Activated naive CD8-positive, alpha-beta T cell treated with anti-CD3 and anti-CD28 coated beads, Interleukin-2, amount 50 U/mL, for 24 hours (primary cell): ENCODE measurements at places on chromosomes 1 and 21.

- DNase-seq: no peak
Measured at GRCh38 chr1:175095978-175096607, 28.5 kb downstream of the TNN start.

GRCh38 chr1:154798645-154799044, 71.4 kb downstream of the KCNN3 start:
- no peak for DNase-seq

DNA sequence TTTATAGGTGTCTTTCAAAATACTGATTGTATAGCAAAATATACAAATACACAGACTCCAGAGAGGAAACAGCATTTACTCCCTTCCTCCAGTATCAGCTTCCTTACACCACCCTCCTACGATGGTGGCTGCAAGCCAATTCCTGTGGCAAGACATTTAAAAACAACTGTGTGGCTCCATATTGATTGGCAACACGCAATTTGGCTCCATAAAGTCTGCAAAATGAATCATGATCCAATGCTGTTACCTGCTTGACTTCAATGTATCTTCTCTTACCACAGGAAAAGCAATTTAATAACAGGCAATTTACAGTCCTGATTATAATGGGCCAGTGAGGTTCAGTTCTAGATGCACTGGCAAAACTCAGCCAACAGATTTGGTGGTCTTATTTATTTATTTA, 19.7 kb upstream of the ATP6V1G3 start:
- no peak for DNase-seq

GRCh38 chr1:37323486-37324377, 150.6 kb upstream of the ZC3H12A start:
- peak; percentile 18 for DNase-seq

- no peak for DNase-seq
Measured at GRCh38 chr1:7581754-7582459, 189.2 kb upstream of the VAMP3 start.

DNA sequence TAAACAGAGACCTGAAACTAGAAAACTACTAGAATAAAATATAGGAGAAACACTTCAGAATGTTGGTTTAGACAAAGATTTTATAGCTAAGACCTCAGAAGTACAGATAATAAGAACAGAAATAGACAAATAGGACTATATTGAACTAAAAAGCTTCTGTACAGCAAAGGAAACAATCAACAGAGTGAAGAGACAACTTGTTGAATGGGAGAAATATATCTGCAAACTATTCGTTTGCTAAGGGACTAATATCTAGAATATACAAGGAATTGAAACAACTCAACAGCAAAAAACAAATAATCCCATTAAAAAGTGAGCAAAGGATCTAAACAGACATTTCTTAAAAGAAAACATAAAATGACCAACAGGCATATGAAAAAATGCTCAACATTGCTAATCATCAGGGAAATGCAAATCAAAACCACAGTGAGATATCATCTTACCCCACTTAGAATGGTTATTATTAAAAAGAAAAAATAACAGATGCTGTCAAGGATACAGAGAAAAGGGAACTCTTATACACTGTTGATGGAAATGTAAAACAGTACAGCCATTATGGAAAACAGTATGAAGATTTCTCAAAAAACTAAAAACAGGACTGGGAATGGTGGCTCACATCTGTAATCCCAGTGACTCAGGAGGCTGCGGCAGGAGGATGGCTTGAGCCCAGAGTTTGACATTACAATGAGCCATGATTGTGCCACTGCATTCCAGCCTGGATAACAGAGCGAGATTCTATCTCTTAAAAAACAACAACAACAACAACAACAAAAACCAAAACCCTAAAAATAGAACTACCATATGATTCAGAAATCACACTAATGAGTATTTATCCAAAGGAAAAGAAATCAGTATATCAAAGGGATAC, 37.3 kb upstream of the ZSWIM5 start:
- DNase-seq: no peak

DNA sequence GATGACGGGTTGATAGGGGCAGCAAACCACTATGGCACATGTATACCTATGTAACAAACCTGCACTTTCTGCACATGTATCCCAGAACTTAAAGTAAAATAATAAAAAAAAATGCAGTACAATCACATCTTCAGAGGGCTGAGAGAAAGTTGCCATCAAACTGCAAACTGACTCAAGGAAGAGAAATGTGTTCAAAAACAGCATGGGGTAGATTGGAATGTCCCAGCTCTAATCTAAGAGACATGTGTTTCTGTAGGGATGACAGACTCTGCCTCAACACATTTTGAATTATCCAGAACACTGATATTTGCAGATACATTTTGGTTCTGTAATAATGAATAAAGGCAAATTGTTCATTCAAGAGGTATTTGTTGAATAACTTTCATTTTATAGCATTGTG, 171.2 kb upstream of the RUNX1 start:
- no peak for DNase-seq

GRCh38 chr1:211527888-211528287, 35.9 kb upstream of the RD3 start:
- no peak for DNase-seq

DNA sequence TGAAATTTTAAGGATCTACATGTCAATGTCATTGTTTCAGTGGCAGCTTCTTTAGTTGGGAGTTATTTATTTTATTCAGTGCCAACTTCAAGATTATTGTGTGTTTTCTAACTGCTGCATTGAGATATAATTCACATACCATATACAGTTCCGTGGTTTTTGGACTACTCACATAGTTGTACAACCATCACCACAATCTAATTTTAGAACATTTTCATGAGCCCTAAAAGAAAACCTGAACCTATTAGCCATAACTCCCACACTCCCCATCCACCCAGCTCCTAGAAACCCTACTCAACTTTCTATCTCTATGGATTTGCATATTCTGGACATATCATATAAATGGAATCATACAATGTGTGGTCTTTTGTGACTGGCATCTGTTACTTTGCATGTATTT, 220.0 kb downstream of the LRRC40 start:
- no peak for DNase-seq

- DNase-seq: peak; percentile 68
Measured at GRCh38 chr1:171644805-171645483, 7.5 kb downstream of the MYOC start.

GRCh38 chr1:37509181-37509580, 5.4 kb downstream of the MEAF6 start:
- DNase-seq: no peak

GRCh38 chr1:23282957-23283356, 61.1 kb downstream of the HNRNPR start:
- DNase-seq: no peak

DNA sequence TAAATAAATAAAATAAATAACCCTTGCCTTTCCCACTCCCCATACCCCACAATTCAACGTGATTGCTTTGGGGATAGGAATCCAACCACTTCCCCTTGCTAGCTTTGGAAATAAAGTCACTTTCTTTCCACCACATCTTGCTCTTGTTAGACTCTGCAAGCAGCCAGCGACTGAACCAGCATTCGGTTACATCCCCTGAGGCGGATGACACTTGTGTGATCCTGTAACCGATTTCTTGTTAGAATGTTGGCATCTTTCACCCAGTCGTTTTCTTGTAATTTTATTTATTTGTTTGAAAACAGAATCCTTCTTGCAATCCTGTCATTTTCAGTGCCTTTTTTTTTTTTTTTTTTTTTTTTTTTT, 1.6 kb upstream of the IFNGR2 start:
- no peak for DNase-seq

- no peak for DNase-seq
Measured at GRCh38 chr1:63856924-63857323, 83.1 kb downstream of the ROR1 start.

DNA sequence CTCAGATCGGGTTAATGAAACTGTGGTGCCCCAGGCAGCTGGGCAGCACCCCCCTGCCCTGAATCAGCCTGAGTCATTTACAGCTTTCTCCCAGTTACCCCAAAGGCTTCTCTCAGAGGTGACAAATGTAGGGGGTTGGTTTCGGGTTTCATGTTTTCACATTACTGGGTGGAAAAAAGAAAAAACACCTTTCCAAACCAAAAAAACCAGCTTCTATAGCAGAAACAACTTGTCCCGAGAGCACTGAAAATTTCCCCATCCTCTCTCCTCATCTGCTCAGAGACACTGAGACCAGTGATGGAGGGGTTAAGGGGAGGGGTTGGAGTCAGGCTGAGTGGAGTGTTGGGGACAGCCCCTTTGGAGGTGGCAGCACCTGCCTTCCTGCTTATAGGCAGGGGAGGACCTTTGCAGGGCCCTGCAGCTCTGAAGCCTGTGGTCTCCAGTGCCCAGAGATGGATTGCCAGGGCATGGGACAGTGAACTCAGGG, 15.6 kb downstream of the UTP11 start:
- DNase-seq: peak; percentile 76

GRCh38 chr1:33841494-33841893, 22.4 kb upstream of the HMGB4 start:
- no peak for DNase-seq

DNA sequence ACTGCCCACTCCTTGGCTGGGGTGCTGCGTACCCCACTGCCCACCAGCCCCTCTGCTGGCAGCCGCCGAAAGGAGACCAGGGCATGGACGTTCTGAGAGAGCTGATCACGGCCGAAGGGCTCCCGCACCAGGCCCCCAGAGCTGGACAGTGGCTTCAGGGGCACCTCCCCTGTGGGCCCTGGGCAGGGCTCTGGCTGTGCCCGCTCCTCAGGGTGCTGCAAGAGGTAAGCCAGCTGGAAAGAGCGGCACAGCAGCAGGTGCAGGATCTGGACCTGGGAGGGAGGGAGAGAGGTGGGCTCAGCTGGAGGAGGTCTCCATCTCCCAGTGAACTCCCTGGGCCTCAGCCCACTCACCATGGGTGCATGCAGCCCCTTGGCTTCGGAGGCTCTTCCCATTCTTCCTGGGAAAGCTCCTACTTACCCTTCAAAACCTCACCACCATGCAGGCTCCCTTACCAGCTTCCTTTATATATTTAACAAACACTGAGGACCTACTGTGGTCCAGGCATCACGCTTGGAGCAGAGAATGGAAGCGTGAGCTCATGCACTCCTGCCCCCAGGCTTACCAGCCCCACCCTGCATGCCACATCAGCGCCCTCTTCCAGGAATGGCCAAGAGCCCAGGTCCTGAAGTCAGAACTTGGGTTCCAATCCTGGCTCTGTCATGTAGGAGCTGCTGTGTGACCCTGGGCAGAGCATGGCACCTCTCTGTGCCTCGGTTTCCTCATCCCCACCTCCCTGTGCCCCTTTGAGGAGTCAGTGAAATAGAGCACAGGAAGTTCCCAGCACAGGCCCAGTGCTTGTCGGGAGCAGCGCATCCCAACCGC, 6.8 kb upstream of the KIF17 start:
- no peak for DNase-seq

- DNase-seq: no peak
Measured at GRCh38 chr1:200328379-200328778, 81.5 kb downstream of the ZNF281 start.

- DNase-seq: no peak
Measured at GRCh38 chr1:157960773-157961172, 32.7 kb upstream of the KIRREL1 start.

DNA sequence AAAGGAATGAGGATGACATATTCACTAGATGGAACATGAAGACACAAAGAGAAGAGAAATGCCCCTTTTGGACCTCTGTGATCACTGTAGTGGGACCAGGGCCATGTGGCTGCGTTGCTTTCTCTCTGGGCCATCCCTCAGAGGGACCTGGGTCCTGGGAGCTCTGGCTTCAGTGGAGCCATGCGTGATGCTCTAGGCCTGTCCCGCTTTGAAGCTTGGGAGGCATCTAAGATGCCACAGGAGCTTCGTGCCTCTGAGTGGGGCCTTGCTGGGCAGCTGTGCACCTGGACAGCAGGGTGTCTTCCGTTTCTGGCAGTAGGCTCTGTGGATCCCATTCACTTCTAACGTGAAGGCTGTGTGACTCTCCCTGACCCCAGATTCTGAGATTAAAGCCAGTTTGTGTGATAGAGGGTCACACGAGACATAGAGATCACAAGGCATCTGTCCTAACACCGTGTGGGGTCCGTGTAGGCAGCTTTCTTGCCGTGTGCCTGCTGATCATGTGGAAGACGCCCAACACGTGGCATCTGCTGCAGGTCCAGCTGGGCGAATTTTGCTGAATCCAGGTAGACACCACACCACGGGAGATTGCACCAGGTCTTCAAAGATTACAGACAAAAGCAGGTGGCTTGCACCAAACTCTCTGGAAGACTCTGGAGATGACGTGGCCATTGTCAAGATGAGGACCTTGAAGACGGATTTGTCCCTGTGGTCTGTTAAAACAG, 17.2 kb upstream of the PRSS38 start:
- no peak for DNase-seq

GRCh38 chr1:185735701-185736064, 1.5 kb downstream of the HMCN1 start:
- no peak for DNase-seq

DNA sequence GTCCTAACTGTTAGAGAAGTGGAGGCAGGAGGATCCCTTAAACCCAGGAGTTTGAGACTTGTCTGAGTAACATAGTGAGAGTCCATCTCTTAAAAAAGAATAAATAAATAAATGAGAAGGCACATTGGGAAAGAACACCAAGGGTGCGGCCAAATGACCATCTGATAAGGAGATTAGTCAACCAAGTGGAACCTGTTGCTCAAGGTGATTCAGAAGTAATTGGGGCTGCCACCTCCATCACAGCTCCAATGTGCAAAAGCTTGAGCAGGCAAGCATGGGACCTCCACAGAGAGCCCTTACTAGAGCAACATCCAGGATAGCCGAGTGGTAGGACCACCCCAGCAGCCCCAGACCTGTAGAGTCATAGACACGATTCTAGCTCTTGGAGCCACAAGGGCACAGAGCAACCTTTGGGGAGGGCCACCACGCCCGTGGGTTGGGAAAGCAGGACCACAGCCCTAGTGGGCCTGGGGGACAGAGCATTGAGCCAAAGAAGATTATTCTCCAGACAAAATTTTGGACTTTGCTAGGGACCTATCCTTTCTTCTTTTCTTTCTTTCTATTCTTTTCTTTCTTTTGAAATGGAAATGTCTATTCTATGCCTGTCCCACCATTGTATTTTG, 40.9 kb downstream of the KCNK1 start:
- no peak for DNase-seq

- DNase-seq: no peak
Measured at GRCh38 chr1:174052621-174053020, 30.5 kb upstream of the RC3H1 start.

DNA sequence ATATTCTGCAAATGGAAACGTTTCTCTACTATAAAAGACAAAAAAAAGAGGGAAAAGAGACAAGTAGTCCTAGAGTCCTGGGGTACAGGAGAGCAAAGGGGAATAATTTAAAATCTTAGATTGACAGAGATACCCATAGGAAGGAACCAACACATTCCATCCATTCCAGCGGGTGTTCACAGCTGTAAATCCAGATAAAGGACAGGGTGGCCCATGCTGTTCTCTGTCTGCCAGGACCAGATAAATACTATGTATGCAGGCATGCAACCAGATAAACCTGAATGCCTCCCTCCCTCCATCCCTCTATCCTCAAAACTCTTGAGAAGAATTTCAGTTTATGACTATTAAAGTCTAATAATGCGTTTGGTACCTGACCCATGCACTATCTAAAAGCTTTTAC, 131.8 kb downstream of the PTPN14 start:
- DNase-seq: no peak

- no peak for DNase-seq
Measured at GRCh38 chr1:225931270-225932136, 7.5 kb upstream of the PYCR2 start.

- peak; percentile 20 for DNase-seq
Measured at GRCh38 chr1:229410692-229411433, 23.0 kb downstream of the ACTA1 start.

GRCh38 chr1:231603598-231604275, 22.9 kb upstream of the DISC1 start:
- peak; percentile 24 for DNase-seq
